Psoas muscle (tissue), 8 donors: ENCODE measurements at places on chromosomes 2 and 18. TPM values are rescaled to one million over a fixed set of nuclear protein-coding genes. Genes with fewer than 3 reads are reported as not detected.

DNA sequence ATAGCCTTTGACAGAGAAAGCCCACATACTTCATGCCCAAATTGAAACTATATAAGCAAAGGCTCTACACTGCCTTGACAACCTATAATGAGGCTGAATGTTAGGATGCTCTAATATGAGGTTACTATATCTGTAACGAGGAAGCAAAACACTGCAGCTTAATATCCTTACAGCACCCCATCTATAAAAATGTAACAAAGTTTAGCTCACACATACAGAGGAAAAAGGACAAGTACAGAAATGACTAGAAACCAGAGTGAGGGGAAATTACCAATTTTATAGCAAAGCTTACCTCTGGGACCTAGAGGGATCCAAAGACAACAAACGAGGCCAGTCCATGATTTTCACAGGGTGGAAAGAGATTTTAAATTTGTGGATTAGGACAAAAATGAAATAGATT lies 138.5 kb downstream of the COL4A4 start:
- no peak overlapping the region for H3K4me3 ChIP-seq
- H3K4me1 ChIP-seq: no peaks in the 10 kb centered on the region
- H3K36me3 ChIP-seq: peaks cover 96% of the 10 kb centered on the region

COL4A3 gene
- total RNA-seq: 8.9 TPM

DNA sequence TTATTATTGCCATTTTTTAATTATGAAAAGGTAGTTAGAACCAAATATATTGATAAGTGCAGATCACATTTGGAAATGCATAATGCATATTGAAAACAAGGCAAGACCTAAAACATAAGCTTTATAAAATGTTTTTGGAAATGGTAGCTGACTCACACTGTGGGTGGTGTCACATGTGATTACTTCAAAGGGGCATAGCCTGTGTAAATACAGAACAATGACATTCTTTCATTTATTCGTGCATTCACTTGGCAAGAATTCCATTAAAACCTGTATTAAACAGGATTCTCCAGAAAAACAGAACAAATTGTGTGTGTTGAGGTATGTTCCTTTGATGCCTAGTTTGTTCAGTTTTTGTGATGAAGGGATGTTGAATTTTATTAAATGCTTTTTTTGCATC lies 427.3 kb upstream of the ST6GAL2 start:
- no peak for DNase-seq
- H3K27ac ChIP-seq: no peak overlapping the region
- H3K27me3 ChIP-seq: no peaks in the 10 kb centered on the region
- H3K36me3 ChIP-seq: no peaks in the 10 kb centered on the region
- no peaks in the 10 kb centered on the region for H3K4me1 ChIP-seq
- no peak overlapping the region for H3K4me3 ChIP-seq

CYTIP gene
- 2.3 TPM for total RNA-seq

KCNK3 gene
- total RNA-seq: 0.06 TPM

NAGK gene
- 49.1 TPM for total RNA-seq

ABCG8 gene
- not detected for total RNA-seq

- H3K27ac ChIP-seq: no peak overlapping the region
- no peak for DNase-seq
- no peaks in the 10 kb centered on the region for H3K36me3 ChIP-seq
- no peaks in the 10 kb centered on the region for H3K27me3 ChIP-seq
- no peak overlapping the region for H3K4me3 ChIP-seq
- no peaks in the 10 kb centered on the region for H3K4me1 ChIP-seq
Observed at GRCh38 chr2:230634146-230634545, 78.5 kb upstream of the CAB39 start.

EPB41L3 gene
- total RNA-seq: 6.0 TPM

GRCh38 chr2:237742191-237742590 lies 56.4 kb upstream of the RBM44 start:
- H3K4me1 ChIP-seq: peaks cover 73% of the 10 kb centered on the region
- DNase-seq: no peak
- no peaks in the 10 kb centered on the region for H3K27me3 ChIP-seq

IL36G gene
- total RNA-seq: not detected

GRCh38 chr2:181517685-181518301 lies 60.6 kb downstream of the ITGA4 start:
- H3K27ac ChIP-seq: no peak overlapping the region
- no peaks in the 10 kb centered on the region for H3K4me1 ChIP-seq
- no peaks in the 10 kb centered on the region for H3K27me3 ChIP-seq
- no peak overlapping the region for H3K4me3 ChIP-seq
- no peaks in the 10 kb centered on the region for H3K36me3 ChIP-seq

LINC00305 gene
- total RNA-seq: not detected

TWIST2 gene
- total RNA-seq: 0.90 TPM
